NCI-H1048 (cell line): ENCODE measurements at places on chromosomes 6 and 20.

GRCh38 chr6:157650261-157650640 is 172.8 kb upstream of the SNX9 start:
- no peak for DNase-seq

- no peak for DNase-seq
These were observed 9.0 kb downstream of the EEF1A1 start for GRCh38 chr6:73511796-73512195.

DNA sequence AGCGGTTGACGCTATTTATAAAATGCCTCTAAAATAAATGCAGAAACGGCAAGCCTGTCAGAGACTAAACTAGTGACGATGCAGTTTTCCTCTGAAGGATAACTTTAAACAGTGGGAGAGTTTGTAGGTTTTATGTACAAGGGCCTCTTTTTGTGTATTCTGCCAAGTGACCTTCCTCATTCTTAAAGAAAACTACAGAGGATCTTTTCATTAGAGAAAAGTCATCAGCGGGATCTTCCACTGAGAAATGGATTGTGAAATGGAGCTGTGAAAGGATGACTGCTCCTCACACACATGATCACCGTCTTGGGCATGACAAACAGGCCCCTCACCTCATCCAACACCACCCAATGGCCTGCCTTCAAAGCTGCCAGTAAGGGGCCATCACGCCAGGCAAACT is 89.0 kb upstream of the LYRM2 start:
- DNase-seq: no peak

- no peak for DNase-seq
These were observed 17.1 kb upstream of the IGF2R start for GRCh38 chr6:159951772-159952171.

DNA sequence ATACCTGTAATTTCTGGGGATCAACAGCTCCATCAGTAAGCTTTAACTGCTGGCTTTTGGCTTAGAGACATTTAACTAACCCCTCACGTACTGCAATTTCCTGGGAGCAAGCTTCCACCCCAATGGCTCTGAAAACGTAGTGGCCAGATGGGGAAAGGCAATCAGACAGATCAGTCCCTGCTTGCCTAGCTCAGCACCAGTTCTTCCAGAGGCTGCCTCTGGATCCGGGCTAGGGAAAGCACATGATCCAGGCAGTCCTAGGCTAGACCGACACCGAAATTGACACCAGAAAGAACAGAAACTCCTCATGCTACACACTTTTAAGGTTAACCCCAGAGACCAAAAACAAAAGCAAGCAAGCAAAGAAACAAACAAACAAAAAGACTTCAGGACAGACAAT is 13.3 kb downstream of the PREP start:
- no peak for DNase-seq

DNA sequence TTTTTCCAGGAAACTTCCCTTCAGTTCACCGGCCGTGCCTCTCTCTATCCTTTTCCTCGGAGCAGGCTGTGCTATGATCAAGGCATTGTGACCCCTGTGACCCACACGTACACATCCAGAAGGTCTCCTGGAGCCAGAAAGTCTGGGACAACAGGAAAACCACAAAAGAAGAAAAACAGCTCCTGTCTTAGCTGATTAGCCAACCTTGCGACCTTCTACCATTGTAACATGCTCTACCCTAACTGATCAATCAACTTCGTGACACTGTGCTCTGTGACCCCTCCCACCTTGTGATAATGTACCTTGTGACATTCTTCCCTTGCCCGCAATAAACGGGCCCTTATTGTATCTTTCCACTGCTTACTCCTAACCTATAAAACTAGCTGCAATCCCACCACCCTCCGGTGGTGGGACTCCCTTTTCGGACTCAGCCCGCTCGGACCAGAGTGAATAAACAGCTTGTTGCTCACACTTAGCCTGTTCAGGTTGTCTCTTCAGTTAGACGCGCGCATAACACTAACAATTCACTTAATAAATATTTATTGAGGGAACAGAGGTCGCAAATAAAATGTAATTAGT is 24.2 kb downstream of the ZNF311 start:
- DNase-seq: no peak

DNA sequence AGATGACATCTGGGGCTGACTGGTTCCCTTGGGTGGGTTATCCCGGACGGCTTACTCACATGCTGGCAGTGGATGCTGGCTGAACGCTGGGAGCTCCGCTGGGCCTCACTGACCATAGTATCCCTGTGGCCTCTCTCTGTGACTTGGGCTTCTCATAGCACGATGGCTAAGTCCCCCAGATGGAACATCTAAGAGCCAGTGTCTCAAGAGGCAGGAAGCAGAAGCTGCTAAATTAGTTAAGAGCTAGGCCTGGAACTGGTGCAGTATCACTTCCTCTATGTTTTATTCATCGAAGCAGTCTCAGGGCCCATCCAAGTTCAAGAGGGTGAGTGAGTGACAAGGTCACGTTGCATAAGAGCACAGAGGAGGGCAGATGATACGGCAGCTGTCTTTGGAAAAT is 116.5 kb upstream of the LAMP5 start:
- no peak for DNase-seq

DNA sequence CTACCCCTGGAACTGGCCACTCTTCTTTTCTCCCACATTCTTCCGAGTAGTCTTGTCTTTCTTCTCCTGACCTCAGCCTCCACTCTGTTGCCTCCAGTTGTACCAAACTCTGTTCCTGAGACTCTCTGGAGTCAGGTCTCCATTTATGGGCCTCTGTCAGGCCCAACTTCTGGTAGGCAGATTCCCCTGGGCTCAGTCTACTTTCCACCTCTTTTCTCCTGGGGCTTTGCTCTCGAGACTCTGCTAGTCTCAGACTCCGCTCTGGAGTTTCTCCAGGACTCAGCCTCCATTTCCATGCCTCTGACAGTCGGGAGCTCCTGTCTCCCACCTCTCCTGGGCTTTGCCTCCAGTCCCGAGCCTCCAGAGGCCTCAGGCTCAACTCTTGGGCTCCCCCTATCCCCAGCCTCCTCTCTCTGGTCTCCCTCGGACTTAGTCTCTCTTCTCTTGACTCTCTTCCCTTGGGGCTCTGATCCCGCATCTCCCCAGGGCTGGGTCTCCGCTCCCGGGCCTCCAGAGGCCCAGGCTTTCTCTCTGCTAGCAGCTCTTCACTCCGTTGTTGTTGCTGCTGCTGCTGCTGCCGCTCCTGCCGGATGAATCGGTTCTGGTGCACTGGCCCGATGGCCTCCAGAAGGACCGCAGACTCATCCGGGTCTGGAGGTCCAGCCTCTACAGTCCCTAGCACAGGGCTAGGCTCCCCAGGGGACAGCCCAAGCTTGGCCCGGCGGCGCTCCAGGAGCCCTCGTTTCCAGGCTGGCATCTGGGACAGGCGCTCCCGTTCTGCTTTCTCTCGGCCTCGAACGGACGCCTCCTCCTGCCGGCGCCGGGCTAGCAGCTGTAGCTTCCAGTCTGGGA is 1.1 kb downstream of the PPP1R18 start:
- no peak for DNase-seq

GRCh38 chr20:1322511-1323245 is 6.3 kb downstream of the SDCBP2 start:
- DNase-seq: no peak

- DNase-seq: no peak
These were observed 360.2 kb downstream of the PREX1 start for GRCh38 chr20:48467622-48468021.

DNA sequence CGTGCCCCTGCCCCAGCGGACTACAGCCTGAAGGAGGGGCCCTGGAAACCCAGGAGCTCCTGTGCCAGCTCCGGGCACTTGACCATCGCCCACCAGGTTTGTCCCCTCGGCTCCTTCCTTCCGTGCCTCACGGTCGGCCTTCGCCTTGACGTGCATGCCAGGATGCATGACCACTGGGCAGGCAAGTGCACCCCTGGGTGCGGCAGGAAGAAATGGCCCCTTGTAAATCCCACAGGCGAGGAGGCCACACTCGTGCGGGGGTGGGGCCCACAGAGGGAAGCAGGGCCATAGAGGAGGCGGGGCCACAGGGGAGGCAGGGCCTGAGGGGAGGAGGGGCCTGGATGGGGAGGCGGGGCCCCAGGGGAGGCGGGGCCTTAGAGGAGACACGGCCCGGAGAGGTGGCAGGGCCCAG is 81.7 kb downstream of the YTHDF1 start:
- DNase-seq: no peak

- DNase-seq: no peak
These were observed 933.4 kb downstream of the KIF16B start for GRCh38 chr20:15639839-15640238.

GRCh38 chr20:44153636-44154043 is 33.3 kb downstream of the JPH2 start:
- DNase-seq: no peak

GRCh38 chr20:58472273-58473018 is 42.8 kb downstream of the APCDD1L start:
- DNase-seq: no peak

DNA sequence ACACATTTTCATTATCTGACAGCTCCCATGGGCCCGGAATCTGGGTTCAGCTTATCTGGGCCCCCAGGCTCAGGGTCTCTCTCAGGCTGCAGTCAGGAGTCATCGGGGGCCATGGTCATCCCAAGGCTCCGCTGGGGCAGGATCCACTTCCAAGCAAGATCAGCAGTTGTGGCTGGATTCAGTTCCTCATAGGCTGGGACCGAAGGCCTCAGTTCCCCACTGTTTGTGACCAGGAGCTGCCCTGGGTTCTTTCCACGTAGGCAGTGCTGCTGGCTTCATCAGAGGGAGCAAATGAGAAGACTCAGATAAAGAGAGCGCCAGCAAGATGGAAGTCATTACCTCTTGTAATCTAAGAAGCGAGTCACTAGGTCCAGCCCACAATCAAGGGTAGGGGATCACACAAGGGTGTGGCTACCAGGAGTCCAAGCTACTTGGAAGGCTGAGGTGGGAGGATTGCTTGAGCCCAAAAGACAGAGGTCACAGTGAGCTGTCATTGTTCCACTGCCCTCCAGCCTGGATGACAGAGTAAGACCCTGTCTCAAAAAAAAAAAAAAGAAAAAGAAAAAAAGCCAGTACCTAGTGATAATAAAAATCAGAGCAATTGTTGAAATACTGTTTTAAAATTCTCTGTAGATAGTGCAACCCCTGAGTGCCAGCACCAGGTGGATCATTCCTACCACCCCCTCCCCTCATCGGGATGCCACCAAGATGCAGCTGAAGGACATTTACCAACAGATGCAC is 162.7 kb downstream of the NFATC2 start:
- DNase-seq: no peak

- DNase-seq: no peak
These were observed 95.7 kb downstream of the EPHA7 start for GRCh38 chr6:93323630-93324029.

DNA sequence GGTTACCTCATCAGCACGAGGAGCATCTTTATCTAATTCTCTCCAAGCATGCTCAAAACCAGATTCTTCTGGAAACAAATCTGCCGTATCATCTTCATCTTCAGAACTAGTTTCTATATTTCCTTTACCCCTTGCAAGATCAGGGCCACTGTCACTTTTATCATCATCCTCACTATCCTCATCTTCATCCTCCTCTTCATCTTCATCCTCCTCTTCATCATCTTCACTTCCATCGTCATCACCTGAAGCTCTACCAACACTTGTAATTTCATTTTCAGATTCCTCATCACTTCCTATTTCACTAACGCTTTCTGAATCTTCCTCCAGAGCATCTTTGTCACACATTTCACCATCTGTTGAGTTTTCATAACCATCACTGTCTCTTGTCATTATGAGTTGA is 8.9 kb downstream of the ESF1 start:
- no peak for DNase-seq

DNA sequence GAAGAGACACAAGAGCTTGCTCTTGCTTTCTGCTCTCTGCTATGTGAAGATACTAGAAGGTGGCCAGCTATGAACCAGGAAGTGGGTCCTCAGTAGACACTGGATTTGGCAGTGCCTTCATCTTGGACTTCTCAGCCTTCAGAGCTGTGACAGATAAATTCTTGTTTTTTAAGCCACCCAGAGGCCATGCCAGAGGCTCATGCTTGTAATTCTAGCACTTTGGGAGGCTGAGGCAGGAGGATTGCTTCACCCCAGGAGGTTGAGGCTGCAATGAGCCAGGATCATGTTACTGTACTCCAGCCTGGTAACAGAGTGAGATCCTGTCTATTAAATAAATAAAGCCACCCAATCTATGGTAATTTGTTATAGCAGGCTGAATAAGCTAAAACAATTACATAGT is 185.5 kb upstream of the SALL4 start:
- DNase-seq: no peak

GRCh38 chr20:19193349-19193748 is 19.1 kb upstream of the SLC24A3 start:
- no peak for DNase-seq

DNA sequence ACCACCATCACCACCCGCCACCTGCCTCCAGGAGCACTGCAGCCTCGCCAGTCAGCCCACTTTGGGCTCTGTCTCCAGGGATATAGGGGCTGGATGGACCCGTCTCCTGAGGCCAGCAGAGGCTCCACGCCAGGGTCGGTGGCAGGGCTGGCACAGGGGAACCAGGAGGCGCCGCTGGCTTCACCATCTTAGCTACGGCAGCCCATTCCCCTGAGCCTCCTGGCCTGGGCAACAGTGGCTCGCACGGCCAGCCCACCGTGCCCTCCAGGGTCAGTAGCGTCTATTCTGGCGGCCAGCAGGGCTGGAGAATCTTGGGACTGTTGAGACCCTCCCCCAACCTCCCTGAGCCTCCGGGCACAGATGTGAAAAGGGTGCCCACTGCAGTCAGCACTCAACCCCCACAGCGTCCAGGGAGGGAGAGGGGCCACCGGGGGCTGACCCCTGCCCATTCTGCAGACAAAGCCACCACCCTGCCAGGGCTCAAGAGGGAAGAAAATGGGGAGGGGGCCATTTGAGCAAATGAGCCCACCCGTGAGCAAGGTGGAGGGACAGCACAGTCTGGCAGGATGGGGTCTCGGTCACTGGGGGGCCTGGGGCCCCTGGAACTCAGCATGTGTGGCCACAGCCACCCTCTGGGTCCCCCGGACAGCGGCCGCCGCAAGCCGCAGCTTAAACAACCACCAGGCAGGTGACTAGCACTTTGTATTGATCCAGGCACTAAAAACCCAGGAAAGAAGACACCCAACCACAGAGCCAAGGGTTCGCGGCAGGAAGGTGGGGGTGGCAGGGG is 28.7 kb downstream of the KCNQ2 start:
- DNase-seq: no peak

- no peak for DNase-seq
These were observed 190.4 kb upstream of the JAG1 start for GRCh38 chr20:10864076-10864672.

GRCh38 chr6:18496462-18496861 is 109.3 kb downstream of the RNF144B start:
- no peak for DNase-seq

GRCh38 chr20:2305479-2305878 is 9.7 kb downstream of the TGM3 start:
- no peak for DNase-seq

DNA sequence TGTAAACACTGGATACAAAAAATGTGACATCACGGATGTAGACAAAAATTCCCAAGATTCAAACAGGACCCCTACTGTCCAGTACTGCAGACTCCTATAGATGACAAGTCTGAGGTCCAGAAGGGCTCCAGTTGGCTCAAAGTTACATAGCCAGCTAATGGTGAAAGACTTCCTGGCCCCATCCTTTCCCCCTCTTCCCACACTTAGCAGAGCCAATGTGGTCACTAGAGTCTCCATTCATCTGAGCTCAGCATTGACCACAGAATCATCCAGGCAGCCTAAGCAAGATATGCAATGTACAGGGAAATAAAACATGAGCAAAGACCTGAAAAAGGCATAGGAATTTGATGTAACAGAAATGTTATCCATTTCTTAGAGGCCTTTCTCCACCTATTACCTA is 180.5 kb downstream of the ADAT2 start:
- DNase-seq: no peak

GRCh38 chr6:42448927-42449659 is 2.6 kb downstream of the TRERF1 start:
- DNase-seq: no peak

- DNase-seq: no peak
These were observed 27.0 kb downstream of the PSMG4 start for GRCh38 chr6:3285732-3286131.
